GM13976 (cell line): ENCODE measurements at places on chromosomes 16 and 17.

- DNase-seq = no peak
Observed at GRCh38 chr16:60214311-60214710, 1480.2 kb upstream of the GOT2 start.

GRCh38 chr17:37642681-37643080 is 565 bp downstream of the DDX52 start:
- DNase-seq = peak; percentile 38

DNA sequence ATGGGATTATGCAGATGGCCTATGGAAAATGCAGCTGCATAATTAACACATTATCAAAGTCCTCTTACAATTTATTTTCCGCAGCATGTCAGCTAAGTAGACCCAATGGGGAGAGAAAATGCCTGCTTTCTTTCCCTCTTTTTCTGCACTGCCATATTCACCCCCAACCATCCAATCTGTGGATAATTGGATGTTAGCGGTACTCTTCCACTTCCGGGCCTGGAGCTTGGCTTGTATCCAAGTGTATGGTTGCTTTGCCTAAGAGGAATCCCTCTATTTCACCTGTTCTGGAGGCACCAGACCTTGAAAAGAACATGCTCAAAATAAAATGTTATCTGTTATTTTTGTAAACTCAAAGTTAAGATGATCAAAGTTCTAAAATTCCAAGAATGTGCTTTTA is 41.1 kb upstream of the CACNG3 start:
- no peak for DNase-seq

DNA sequence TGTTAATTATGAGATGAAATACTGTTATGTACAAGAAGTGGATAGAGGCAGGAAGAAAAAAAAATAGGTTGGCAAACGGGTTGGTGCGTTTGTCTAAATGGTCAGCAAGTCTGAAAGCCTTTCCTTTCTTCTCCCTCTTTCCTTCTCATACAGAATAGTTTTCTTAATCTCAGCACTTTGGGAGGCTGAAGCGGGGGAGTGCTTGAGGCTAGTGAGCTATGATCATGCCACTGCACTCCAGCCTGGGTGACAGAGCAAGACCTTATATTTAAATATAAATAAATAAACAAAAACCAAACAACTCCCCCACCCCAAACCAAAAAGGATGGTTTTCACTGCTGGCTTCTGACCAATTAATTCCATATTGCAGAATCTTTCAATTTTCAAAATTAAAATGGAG is 74.7 kb upstream of the CORO6 start:
- DNase-seq = no peak

DNA sequence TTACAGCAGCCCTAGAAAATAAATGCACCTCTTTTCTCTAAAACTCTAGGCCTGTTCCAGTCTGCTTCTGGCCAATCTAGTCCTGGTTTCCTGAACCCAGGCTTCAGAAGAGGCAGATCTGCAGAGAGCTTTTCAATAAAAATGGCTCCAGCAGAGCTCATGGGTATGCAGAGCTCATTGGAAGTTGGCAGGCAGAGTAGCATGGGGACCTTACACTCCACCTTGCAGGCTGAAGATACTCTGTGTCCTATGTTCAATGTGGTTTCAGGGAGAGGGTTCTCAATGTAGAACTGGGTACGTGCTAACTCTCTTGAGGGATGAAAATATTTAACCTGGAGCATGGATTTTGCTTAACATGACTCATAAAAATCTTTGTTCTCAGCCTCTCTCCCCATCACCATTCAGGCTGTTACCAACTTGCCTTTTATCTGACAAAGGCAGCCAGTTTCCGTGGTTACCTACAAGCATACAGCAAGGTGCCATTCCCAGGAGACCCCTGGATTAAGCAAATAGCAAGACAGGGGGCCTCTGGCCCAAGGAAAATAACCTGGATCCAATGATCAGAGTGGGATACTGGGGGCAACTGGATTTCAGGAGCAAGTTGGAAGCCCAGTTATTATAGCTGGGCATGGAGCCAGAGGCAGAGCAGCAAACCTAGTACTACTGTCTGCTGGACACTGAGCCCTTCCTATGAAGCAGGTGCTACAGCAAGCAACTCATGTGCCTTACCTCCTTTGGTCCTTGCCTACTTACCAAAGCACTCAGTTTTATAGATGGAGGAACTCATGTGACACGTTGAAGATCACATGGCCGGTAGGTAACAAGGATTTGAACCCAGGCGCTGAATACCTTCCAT is 98.2 kb upstream of the DHX40 start:
- DNase-seq = no peak

GRCh38 chr17:1256699-1257098 is 13.5 kb upstream of the BHLHA9 start:
- no peak for DNase-seq

GRCh38 chr17:42886283-42887176 is 14.1 kb upstream of the G6PC1 start:
- no peak for DNase-seq

DNA sequence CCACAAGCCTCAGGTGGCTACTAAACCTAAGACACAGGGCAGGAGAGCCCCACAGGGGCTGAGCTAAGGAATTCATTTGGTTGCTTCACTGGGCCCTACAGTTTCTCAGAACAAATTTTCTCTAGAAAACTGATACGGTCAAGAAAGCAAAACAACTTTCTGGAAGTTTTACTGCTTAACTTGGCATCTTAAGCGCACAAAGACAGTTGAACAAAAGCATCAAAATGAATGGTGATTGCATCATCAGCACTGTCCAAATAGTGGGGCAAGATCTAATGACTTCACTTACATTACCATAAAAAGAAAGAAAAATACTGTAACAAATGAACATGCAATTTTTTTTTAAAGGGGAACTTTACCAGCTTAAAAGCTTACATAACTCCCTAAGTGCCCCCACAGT is 47.6 kb downstream of the XPO6 start:
- no peak for DNase-seq

GRCh38 chr17:3335876-3336275 is 37.7 kb upstream of the OR3A1 start:
- no peak for DNase-seq

DNA sequence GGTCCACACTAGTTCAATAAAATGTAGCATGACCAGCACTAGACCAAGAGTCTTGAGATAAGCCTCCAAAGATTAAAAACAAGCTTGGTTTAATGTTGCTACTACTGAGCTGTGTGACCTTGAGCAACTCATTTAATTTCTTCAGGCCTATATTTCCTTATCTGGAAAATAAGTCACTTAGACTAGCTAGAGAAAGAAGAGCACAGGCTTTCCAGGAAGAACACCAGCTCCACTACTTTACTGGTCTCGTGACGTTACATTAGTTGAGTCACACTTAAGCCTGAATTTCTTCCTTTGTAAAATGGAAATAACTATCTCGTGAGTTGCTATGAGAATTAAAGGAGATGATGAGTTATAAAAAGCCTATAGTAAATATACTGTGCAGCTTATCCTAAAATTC is 5.4 kb downstream of the HELZ start:
- no peak for DNase-seq

DNA sequence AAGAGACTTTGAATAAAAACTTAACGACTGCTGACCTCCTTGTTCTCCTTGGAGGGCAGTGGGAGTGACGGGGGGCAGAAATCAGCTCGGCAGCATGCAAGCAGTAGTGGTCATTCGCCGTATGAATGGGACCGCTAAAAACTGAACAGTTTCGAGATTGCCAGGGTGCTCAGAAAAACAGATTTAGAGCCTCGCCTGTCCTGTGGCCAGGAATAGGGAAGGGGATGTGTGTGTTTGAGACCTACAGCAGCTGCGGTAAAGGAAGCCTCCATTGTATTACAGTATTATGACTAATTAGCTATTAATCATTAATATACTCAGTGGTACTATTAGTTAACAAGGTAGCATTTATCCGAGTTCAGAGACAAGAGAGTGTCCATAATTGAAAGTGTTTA is 670 bp upstream of the ZNF652 start:
- DNase-seq = no peak

GRCh38 chr16:79792664-79793351 is 192.3 kb upstream of the MAF start:
- no peak for DNase-seq

DNA sequence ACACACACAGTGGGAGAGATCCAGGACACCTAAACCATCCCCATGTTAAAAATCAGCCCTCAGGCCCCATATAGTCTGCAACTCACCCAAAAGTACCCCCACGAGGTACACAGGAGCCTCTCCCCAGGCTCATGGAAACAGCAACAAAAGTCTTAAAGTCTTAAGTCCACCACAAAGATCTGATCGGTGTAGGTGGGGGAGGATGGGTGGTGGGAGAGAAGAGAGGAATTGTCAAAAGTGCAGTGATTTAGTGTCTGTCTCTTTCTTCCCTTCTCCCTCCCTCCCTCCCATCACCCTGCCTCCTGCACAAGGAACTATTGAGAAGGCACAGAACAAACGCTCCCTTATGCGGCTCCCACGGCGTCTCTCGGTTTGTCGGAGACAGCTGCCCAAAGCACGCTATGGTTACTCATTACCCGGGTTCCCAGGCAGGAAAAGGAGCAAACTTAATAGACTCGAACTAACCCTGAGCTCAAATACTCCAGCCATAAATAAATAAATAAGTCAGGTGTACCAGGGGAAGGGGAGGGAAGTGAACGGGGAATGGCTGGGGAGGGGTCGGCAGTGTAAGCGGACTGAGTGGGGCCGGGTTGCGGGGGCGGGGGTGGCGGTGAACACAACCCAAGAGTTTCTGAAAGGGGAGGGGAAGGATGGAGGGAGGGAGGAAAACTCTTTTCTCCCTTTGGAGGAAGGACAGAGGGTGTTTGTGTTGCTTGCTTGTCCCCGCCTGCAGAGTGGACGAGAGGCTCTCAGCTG is 477.4 kb downstream of the SLC39A11 start:
- DNase-seq = no peak

DNA sequence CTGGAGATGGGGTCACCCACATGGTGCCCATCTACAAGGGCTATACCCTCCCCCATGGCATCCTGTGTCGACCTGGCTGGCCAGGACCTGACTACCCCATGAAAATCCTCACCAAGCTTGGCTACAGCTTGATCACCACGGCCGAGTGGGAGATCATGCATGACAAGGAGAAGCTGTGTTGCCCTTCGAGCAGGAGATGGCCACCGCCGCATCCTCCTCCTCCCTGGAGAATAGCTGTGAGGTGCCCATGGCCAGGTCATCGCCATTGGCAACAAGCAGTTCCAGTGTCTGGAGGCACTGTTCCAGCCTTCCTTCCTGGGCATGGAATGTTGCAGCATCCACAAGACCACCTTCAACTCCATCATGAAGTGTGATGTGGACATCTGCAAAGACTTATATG is 5.3 kb upstream of the FLCN start:
- DNase-seq = no peak

DNA sequence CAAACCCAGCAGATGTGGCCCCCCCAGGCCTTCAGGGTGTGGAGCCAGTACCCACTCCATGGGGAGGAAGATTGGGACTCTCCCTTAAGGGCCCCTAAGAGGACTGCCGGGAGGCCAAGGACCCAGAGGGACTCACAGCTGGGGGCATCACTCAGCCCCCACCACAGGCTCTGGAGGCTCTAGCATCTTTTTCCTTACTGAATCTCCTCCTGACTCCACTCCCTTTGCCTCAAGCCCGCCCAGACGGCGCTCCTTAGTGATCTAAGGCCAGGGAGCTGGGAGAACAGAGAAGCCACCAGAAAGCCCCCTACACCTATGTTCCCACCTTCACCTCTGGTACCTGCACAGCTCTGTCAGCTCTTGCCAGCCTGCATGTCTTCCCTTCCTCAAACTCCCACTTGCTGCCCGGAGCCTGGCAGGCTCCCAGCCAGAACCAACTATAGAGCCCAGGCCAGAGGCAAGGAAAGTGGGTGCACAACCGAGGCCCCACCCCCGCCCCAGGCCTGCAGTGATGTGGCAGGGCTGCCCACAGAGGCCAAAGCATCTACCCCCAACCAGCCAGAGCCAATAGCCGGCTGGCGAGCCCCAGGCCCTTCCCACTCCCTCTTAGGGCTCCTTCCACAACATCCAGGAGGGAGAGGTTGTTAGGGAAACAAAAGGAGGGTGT is 22.3 kb upstream of the MPO start:
- DNase-seq = peak; percentile 17

DNA sequence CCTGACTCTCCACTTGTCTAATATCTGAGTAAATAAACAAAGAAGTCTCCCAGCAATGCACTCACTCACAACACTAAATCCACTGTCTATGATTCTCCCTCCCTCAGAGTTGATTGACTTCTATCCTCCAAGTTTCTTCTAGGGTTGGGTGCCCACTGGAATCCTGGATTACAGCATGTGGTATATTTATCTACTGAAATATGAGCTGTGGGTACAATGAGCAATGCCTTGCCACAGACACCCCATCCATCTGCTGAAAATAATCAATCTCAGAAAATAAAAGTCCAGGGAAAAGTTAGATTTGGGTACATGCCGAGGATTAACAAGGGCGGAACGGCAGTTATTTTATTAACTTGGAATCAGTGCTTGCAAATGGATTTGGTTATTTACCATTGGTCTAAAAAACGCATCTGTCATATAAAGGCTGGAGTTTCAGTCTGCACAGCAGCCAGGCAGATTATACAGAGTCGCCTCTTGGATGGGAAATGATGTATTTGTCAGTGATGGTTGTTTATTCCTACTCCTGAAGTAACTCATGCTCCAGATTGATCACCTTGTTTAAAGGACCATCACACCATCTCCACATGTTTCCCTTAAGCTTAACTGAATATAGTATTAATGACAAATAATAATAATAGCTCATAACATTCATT is 193.9 kb upstream of the SOX9 start:
- no peak for DNase-seq

DNA sequence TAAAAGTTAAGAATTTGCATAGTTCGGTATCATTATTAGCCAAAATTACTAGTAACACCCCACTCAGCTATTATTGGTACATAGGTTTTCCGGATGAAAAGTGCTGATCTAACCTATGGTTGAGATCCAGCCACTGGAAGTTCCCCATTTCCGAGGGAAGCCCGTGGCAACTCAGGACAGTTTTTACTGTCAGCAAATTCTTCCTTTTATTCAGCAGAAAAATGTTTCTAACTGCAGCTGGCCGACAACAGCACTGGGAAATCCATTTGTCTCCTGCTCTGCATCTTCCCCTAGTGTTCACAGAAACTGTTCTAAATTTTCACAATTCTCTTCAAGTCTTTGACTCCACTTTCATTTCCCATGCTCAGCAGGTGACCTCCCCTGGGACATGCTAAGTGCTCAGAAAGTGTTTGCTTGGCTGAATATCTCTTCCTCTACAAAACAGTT is 15.5 kb upstream of the MMD start:
- DNase-seq = peak; percentile 67

GRCh38 chr16:12081048-12081404 is 104.5 kb downstream of the SNX29 start:
- no peak for DNase-seq

GRCh38 chr17:21250854-21251253 is 2.4 kb downstream of the NATD1 start:
- no peak for DNase-seq
